Brain (organoid and tissue), 16 donors: ENCODE measurements at places on chromosomes 12 and 14.
A peak's percentile ranks its signal among the peaks of the same experiment; 100 is the strongest.

DNA sequence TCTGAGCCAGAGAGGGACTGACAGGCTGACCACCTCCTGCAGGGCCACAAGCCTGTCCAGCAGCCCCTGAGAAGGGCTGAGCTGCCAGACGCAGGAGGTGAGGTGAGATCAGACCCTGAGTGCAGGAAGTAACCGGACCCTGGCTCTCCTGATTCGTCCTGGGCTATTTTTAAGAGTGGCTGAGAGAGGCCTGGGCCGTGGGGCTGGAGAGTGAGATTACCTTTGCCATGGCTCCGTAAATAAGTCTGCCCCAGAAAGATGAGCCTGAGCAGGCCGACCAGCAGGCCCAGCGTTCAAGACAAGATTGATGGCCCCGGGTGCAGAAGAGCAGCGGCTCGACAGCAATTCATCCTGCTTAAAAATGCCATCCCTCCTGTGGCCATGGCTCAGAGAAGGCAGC lies 54.2 kb downstream of the SPTB start:
- peak; percentile 21 for DNase-seq

GRCh38 chr14:69270795-69271708 lies 11.1 kb downstream of the GALNT16 start:
- no peak for DNase-seq

- DNase-seq = no peak
Observed at GRCh38 chr12:5909560-5909959, 35.5 kb downstream of the ANO2 start.

DNA sequence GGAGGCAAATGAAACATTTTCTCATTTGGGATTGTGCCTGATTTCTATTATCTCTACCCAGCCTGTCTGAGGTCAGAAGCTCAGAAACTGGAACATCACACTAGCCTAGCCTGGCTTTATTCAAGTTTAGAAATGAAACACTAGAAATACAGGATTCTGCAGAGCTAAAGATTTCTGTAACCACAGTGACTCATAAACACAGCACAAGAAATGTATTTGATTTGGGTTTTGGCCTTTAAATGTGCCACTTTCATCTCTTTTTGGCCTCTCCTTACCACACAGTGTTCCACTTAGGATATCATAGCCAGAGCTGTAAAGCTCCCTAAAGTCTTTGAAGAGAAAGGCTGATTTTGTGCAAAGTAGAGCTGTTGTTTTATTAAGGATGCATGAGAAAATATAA lies 307.5 kb downstream of the EMP1 start:
- DNase-seq = peak; percentile 26

- DNase-seq = no peak
Observed at GRCh38 chr14:105600939-105601359, 74.6 kb downstream of the TMEM121 start.

GRCh38 chr12:104226672-104227071 lies 11.1 kb downstream of the TXNRD1 start:
- DNase-seq = no peak

GRCh38 chr14:104384776-104385071 lies 194.8 kb upstream of the C14orf180 start:
- DNase-seq = no peak

- no peak for DNase-seq
Observed at GRCh38 chr14:56528927-56529326, 50.7 kb upstream of the TMEM260 start.
